ENCODE measurements at places on chromosomes 6 and 20. TPM values are rescaled to one million over a fixed set of nuclear protein-coding genes. Genes with fewer than 3 reads are reported as not detected.

Gene PDE10A
- 9.2 TPM for total RNA-seq

Gene BNIP5
- 0.10 TPM for total RNA-seq

Gene OLIG3
- total RNA-seq: not detected

Gene FAM217A
- total RNA-seq: not detected

Gene RUNX2
- total RNA-seq: 2.9 TPM

Gene NRN1
- total RNA-seq: 19.7 TPM

Gene LRP11
- 29.1 TPM for total RNA-seq

Gene GDAP1L1
- 0.20 TPM for total RNA-seq

Gene GJA10
- not detected for total RNA-seq

Gene PBOV1
- total RNA-seq: not detected

Gene MAFB
- 20.6 TPM for total RNA-seq

Gene TRAM2
- total RNA-seq: 16.8 TPM

Gene ZNF165
- 1.3 TPM for total RNA-seq

Gene GJE1
- not detected for total RNA-seq

Gene CCR6
- total RNA-seq: 0.30 TPM

Gene NOX3
- not detected for total RNA-seq

Gene SLC17A3
- total RNA-seq: not detected

Gene SIRPB2
- total RNA-seq: 1.8 TPM

Gene CALHM4
- total RNA-seq: 0.79 TPM

Gene FYN
- 145 TPM for total RNA-seq

Gene SLC12A5
- 0.69 TPM for total RNA-seq

Gene OPN5
- total RNA-seq: not detected

Gene BPIFB3
- total RNA-seq: not detected

Gene OR14J1
- not detected for total RNA-seq

Gene HLA-DRB5
- 0.79 TPM for total RNA-seq

Gene ZSWIM1
- 4.0 TPM for total RNA-seq

Gene CD83
- 22.1 TPM for total RNA-seq

Gene WFDC5
- 5.2 TPM for total RNA-seq

Gene HSPA1L
- total RNA-seq: 1.8 TPM

Gene RGL2
- 29.2 TPM for total RNA-seq

Measured in skin of body (tissue), 3 donors.